ENCODE measurements at places on chromosomes 4 and X. TPM values are rescaled to one million over a fixed set of nuclear protein-coding genes. Genes with fewer than 3 reads are reported as not detected.

Gene MAML3
- total RNA-seq = 4.2 TPM

- peak; percentile 69 for DNase-seq
These were observed 57.7 kb downstream of the WFS1 start for GRCh38 chr4:6327220-6327917.

DNA sequence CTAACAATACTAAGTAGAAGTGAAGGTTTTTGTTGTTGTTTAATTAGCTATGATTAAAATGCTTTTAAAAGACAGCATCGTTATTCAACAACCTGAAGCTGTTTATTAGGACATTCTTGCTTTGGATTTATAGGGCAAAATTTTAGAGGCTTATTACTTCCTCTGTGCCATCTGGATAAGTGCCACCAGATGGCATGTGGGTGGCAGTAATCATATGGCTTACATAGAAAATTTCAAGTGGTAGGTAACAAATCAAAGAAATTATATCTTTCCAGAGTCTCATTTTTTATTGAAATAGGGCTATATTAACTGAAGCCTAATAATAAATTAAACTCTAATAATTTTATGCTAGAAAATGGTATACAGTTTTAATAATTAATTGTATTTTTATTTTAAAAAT is 83.3 kb upstream of the HTR2C start:
- DNase-seq = no peak

DNA sequence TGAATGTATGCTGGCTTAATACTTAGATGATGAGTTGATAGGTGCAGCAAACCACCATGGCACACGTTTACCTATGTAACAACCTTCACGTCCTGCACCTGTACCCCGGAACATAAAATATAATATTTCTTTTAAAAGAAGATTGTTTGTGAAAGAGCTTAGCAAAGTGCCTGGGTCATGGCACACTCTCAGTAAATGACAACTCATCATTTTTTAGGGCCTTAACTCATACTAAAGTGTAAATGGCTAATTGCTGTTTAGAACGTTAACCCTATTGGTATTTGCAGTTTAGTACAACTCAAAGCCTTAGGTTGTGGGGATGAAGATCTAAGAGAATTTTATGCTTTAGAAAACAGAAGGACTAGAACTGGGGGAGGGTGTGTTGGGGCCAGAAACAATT is 67.7 kb downstream of the SEL1L3 start:
- no peak for DNase-seq

DNA sequence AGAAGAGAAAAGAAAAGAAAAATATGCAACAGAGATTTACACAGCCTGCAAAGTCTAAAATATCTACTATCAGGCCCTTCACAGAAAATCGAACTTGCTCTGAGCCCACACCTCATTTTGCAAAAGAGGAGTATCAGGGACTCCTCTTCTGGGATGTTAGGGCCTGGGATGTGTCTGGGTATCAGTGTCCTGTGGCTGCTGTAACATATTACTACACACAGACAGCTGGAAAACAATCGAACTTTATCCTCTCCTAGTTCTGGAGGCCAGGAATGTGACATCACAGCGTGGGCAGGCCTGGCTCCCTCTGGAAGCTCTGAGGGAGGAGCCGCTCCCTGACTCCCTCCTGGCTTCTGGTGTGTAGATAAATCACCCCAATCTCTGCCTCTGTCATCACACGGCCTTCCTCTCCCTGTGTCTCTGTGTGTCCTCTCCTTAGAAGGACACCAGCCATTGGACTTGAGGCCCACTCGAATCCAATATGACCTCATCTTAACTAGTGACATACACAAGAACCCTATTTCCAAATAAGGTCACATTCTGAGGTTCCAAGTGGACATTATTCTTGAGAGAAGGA is 52.9 kb downstream of the PPP2R2C start:
- peak; percentile 1 for DNase-seq

- DNase-seq = no peak
These were observed 22.6 kb downstream of the HAUS3 start for GRCh38 chr4:2219233-2219760.

Gene FGFR3
- total RNA-seq = 0.86 TPM

DNA sequence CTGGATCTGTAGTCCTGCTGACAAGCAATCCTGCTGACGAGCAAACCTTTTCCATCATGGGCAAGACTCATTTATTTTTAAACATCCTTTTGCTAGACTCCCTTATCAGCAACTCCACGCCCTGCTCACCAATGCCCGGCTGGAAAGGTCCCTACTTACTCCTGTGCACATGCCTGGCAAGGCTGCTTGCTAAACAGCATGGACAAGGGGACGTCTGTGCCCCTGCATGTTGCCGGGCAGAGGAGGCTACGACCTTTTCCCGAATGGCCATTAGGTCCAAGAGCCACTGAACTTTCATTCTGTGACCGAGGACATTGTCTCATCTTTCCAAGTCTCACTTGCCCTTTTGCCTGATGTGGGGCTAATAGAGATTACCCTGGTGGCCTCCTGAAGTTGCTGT is 98.6 kb downstream of the MGST2 start:
- no peak for DNase-seq

GRCh38 chr4:126708716-126709115 is 924.0 kb upstream of the INTU start:
- DNase-seq = no peak

Gene PNMA6F
- not detected for total RNA-seq

Gene MAGEC3
- total RNA-seq = not detected

Gene HSFX2
- not detected for total RNA-seq
